ENCODE measurements at places on chromosomes 1 and 21.

DNA sequence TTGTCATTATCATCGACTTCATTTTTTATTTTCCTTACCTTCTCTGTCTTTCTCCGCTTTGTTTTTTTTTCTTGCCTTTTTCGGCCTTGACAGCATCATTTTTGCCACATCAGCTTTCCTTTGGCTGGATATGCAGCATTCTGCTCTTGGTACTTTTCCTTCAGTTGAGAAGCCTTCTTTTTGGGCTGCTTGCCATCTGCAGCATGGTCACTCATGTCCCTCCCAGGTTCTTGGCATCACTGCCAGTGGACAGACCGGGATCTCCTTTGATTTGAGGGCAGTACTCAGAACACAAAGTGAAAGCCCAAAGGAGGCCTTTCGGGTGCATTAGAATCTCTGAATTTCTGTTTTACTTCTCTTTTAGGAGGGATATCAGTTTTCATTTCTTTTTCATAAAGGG is 3.7 kb upstream of the PARP1 start:
- peak; percentile 36 for DNase-seq

DNA sequence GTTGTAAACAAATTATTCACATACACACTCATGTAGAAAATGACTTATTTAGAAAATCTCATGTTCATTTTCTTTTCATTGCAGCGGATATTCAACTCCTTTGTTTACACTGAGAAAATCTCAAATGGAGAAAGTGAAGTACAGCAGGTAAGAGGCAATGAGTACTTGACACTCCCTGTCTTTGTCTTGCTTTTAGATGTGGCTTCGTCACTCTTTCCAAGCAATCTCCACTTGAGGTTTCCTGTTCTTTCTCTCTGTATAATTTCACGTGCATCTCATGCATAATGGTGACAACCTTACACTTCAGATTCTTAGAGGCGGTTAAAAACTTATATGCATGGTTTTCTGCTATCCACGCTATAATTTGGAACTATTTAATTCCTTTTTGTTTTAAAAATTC is 80.6 kb downstream of the CACHD1 start:
- DNase-seq = no peak

DNA sequence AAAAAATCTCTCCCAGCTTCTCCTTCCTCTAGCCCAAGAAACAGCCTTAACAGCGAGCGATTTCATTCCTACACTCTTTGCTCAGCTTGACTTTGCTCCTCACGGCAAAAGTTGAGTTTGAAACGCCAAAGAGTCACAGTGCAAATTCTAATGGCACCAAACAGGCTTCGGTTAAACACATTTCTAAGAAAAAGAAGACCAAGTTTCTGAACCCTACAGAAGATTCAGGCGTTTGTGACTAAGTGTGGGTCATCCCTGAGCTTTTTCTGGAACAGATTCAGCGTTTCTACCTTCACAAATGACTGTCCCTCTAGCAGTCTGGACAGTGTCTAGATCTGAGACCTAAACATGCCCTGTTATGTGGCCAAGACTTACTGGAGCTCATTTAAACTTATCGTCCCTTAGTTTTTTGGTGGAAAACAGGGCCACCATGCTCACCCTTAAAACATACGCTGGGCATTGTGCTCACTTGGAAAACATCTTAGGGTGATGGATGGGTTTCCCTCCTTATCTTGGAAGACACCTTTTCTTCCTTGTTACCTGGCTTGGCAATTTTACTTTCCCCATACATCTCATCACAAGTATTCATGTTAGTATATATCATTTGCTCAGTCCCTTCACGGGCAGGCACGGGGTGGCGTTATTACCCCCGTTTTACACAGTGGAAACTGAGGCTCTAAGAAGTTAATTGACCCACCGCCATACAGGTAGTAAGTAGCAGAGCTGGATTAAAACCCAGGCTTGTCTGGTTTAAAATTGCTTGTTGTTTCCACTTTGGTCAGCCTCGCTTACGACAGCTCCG is 1.0 kb downstream of the C1orf198 start:
- no peak for DNase-seq

DNA sequence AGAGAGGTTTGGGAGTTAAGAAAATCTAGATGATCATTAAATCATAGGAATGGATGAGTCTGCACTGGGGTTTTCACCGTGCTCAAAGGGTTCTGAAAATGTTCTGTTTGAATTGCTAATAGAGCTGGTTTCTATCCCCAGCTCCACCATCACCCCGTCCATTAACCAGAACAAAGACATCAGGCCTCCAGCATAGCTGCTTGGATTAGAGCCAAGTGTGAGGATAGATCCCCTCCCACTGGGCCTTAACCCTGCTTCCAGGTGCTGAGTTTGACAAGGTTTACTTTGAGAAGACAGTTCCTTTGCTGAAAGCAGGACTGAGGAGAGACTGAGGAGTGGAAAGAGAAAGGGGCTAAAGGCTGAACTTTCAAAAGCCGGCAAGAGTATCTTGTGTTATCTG is 48.3 kb downstream of the MPZL1 start:
- no peak for DNase-seq

DNA sequence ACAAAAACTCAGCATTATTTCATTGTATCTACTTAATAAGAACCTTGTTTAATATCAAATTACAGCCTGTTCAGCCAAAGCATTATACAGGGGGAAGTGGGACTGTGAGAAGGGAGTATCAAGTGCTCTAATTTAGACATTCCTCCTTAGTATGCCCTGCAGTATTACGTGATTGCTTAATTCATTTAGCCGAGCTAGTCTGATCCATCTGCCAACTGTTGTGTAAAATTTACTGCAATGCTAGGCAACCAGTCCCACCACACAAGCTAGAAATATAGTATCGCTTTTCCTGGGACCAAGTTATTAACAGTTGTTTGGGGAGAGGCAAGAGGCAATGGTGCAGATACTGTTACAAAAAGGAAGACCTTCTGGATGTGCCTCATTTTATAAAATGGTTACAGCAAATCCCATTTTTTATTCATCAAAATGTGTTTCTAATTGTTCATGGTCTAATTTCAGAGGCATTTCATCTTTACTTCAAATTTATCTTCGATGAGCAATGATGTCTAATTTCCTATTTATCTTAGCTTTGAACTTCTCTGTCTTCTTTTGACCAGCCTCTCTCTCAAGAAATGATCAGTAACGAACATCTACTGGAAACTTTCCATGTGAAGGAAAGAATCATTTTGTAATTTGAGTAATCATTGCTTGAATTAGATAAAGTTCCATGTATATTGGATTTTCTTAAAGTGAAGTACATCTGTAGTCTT is 283.3 kb downstream of the DUSP10 start:
- DNase-seq = no peak

- no peak for DNase-seq
Measured at GRCh38 chr1:207284209-207284897, 37.1 kb upstream of the CD55 start.

DNA sequence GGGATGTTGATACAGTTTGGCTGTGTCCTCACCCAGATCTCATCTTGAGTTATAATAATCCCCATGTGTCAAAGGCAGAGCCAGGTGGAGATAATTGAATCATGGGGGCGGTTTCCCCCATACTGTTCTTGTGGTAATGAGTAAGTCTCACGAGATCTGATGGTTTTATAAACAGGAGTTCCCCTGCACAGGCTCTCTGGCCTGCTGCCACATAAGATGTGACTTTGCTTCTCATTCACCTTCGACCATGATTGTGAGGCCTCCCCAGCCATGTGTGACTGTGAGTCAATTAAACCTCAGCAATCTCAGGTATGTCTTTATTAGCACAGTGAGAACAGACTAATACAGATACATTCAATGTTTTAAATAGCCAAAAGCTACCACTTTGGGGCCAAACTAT is 41.1 kb downstream of the SLC35F3 start:
- no peak for DNase-seq

GRCh38 chr1:205763980-205764379 is 11.3 kb downstream of the RAB29 start:
- no peak for DNase-seq

GRCh38 chr1:43858324-43858723 is 75.3 kb upstream of the ARTN start:
- peak; percentile 27 for DNase-seq

DNA sequence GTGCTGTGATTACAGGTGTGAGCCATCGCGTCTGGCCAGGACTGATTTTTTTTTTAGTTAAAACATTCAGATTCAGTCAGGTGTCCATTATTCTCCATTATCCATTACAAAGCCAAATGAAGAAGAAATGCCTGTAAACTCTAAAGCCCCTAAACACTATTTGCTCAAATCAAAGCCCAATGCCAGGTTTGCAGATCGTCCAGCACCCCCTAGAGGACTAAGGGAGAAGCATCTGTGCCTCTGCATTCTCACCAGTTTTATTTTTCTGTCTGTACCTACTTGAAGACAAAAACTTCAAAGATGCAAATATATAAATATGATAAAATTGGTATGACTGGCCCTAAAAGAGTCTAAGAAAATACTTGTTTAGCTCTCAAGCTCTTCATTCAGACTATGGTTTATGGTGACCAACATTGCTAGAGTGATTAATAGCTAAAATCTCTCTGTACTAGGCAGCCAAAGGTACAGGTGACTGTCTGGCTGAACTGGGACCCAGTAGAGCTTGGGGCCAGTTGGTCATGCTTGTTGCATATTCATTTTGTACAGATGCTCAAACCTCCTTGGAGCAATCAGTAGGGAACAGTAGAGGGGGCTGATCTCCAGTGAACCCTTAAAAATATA is 138.4 kb downstream of the SYT2 start:
- peak; percentile 28 for DNase-seq

DNA sequence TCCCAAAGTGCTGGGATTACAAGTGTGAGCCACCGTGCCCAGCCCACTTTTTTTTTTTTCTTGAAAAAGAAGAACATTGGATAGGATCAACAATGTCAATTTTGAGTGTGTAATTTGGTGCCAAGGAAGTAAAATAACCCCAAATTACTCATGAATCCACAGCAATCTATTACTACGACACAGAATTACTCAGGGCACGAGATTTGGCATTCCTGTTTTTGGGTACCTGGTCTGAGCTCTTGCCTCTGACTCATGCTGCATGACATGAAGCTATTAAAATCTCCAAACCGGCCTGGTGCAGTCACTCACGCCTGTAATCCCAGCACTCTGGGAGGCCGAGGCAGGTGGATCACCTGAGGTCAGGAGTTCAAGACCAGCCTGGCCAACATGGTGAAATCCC is 10.4 kb downstream of the RNF19B start:
- no peak for DNase-seq

GRCh38 chr1:205920861-205921569 is 22.2 kb downstream of the SLC26A9 start:
- no peak for DNase-seq

- no peak for DNase-seq
Measured at GRCh38 chr1:116914667-116915066, 5.0 kb downstream of the PTGFRN start.

All from body of pancreas (tissue), 4 donors.